HT1080 (cell line): ENCODE measurements at places on chromosomes 7 and 10. TPM values are rescaled to one million over a fixed set of nuclear protein-coding genes. Genes with fewer than 3 reads are reported as not detected.

GRCh38 chr7:28615091-28615490 lies 202.8 kb downstream of the CREB5 start:
- DNase-seq, result peak; percentile 25

DNA sequence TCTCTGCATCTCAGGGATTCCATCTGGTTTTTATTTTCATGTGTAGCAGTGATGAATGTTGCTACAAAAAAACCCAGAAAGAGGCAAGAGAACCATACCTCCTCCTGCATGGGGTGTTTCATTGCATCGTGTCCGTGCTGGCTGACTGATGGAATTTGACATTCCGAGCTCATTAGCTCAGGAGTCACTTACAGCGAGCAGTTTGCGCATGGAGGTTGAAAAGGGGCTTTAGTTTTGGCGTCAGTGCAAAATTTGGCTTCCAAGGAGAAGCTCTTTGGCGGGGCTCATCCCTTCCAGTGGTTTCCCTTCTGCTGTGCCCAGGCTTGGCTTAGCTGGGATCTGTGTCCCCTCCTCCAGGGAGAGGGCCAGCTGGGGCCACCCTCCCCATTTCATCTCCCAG lies 25.8 kb downstream of the EMX2 start:
- DNase-seq, result no peak

GRCh38 chr10:33162248-33162575 lies 172.3 kb downstream of the NRP1 start:
- DNase-seq, result no peak

GRCh38 chr10:52810761-52811160 lies 38.2 kb upstream of the MBL2 start:
- no peak for DNase-seq

DNA sequence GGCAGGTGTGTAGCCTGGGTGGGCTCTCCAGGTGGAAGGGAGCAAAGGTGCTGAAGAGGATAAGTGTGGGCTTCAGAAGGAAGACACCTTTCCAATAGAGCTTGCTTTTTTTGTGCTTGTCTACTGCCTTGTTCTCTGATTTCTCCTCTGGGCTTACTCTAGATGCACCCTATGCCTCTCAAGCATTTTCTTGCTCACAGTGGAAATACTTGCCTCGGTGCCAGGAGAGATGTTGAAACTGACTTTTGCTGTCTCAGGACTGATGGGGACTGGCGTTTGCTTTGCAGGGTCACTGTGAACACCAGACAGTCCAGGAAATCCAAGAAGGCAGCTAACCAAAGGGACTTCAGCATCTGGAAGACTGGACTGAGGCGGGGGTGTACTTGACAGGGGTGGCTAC lies 187.9 kb downstream of the SNX10 start:
- DNase-seq, result no peak

DNA sequence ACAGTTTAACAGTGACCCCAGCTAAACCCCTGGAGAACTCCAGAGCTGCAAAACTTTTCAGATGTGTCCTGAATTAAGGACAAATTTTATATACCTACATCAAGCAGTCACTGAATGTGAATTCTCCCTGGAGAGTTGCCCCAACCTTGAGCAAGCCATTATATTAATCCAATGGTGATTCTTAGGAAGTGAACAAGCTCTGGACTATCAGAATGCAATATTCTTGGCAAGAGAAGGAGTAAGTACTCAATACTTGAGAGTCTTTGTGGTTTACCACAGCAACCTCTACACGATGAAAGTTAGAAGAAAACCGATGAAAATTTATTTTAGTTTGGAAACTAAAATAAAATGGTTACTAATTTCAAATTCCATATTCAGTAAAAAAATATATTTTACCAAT lies 19.3 kb upstream of the ZNF365 start:
- DNase-seq, result peak; percentile 18

DNA sequence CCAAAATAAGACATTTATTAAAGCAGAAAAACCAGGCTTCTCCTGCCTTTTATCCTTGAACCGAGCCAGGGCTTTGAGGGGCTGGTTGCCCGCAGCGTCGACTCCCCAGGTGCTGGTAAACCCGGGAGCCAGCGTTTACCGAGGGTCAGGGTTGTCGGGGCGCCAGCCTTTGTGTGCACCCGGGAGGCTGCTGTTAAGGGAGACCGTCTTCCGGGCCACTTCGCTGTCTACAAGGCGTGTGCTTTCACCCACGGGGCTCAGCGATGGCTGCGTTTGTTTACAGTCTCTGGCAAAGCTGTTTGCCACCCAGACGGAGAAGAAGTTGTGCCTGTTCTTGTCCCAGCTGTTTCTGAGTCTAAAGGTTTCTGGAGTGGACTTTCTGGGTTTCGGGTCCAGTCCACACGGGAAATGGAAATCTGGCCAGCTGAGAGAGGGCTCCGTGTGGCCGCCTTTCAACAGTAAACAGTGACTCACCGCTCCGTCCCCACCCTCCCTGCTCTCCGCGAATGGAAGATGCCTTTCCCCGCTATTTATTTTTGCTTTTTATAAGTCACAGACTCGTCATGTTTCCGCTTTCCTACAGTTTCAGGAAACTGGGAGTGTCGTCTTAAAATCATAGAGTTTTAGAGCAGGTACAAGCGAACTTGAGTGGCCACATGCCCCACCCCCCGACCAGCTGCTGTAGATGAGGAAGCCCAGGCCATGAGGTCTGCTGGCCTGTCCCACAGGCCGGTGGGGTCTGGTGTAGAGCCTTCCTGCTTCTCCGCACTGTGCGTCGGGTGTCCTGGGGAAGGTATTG lies 2.2 kb downstream of the MAFK start:
- DNase-seq, result peak; percentile 97

DNA sequence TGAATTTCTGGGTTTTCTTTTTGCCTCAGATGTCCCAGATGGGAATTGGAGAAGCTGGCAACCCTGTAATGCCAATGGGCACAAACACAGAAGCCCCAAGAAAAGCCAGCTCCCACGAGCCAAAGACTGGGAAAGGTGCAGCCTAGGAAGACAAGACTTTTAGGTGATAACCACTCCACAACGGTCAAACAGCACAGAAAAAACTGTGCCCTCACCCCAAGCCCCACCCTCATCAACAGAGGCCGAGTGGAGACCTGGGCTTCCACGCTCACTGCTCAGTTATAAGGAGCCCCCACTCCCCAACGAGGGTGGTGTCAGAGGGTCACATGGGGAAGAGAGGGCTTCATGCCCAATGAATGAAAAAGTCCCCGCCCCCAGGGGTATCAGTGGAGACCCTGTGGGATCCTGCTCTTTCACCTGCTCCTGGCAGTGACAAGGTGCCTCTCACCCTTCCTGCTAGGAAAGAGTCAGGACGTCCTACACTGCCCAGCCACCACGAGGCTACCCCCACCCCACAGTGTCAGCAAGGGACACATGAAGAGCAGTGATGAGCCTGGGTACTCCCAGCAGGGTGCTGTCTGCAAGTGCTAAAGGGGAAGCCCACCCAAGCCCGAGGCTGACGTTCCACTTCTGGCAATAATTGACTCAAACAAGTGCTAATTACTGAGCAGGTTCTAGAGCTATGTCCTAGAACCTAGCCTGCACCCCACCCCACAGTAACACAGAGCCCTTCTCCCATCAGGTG lies 8.3 kb downstream of the TMEM273 start:
- no peak for DNase-seq

TFAM gene
- total RNA-seq, result 137 and 141 TPM in 2 replicates

DNA sequence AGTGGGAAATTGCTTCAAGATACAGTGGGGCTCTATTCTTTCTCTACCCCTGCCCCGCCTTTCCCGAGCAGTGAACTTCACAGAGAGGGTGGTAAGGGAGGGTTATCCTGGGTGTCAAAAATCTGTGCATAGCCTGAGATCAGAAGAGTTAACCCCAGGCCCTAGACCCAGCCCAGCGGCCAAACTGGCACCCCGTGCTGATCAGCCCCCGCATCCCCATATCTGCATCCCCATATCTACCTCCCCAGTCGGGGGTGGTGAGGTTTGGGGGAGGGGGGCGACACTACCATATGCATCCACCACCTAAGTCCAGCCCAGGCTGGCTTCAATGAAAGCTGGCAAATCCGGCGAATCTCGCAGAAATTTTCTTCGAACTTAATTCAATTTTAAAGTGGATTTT lies 7.0 kb upstream of the DLX6 start:
- no peak for DNase-seq

DNA sequence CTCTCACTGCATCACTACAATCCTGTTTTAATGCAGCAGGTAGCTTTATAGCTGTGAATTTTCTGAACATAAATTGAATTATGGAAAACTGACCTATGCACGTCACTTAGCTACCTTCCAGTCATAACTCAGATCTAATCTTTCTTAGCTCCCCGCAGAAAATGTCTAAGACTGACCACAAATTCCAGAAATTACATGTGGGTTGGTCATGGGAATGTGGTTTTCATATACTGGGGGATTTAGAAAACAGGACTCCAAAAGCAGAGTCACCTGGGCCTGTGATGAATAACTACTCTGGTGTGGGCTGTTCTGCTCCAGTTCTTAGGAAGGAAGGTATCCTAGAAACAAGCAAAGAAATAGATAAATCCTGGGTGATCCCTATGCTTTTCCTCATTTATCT lies 178.4 kb upstream of the LRRTM3 start:
- DNase-seq, result peak; percentile 93

GRCh38 chr10:30617070-30617469 lies 12.5 kb downstream of the LYZL2 start:
- DNase-seq, result no peak

THNSL1 gene
- 7.3 and 9.6 TPM in 2 replicates for total RNA-seq

SDK1 gene
- 1.2 and 1.6 TPM in 2 replicates for total RNA-seq

PGAM2 gene
- total RNA-seq, result not detected in 2 replicates
